ENCODE measurements at places on chromosomes 7 and 10.

GRCh38 chr10:77602913-77603533, 34.6 kb downstream of the KCNMA1 start:
- no peak for DNase-seq

GRCh38 chr7:105346593-105347322, 42.0 kb downstream of the SRPK2 start:
- DNase-seq, result no peak

GRCh38 chr10:70753841-70754621, 31.1 kb downstream of the TBATA start:
- DNase-seq, result peak; percentile 23

DNA sequence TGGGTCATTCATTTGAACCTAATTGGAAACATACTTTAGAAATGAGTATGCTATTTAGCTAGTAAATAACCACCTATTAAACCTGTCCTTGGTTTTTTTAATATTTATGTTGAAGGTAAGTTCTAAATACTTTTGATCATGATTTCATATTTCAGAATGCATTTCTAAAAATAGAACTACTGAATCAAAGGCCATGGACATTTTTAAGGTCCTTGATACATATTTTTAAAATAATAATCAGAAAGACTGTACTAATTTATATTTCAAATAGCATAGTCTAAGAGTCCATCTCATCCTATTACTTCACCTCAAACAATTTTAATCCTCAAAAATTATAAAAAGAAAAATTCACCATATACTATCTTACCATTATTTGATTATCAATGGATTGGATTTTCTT, 102.1 kb upstream of the AKR1E2 start:
- no peak for DNase-seq

DNA sequence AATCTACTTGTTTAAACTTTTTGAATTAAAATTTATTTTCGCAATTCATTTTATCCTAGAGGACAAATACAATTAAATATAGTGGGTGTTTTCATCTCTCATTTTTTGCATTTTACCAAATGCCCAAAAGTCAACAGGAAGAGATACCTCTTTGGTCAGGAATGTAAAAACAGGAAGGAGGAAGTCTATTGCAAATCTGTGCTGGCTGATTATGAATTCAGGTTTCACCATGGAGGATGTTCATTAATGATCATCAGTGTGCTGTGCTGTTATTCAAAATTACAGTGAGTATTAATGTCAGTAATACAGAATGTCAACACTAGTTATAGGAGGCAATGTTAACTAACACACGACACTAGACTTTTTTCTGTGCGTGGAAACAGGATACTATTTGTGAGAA, 24.7 kb downstream of the EXOC6 start:
- DNase-seq, result no peak

DNA sequence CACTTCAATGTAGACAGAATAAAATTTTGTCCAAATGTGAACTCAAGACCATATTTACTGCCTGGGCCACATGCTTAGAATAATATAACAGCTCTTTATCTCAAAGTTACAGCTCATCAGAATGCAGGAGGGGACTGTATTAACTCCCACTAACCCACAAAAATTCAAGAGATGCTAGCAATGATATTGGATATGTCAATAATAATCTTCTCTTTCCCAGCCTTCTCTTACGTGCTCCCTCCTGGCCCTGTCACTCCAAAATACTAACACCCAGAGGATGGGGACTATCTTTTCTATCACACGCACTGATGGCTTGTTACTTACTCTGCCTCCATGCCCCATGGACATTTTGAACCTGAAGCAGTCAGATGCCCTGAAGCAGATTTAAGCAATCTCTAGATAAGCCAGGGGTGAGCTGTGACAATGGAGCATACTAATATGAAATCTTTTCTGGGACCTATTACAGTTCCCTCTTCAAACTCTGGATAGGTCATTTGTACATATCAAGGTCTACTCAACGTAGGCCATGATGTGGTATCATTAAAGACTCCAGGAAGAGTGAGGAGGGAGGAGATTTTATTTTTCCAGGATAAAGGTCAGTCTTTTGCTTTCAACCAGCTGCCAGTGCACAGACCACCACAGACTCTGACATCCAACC, 803.0 kb downstream of the GRM8 start:
- no peak for DNase-seq

DNA sequence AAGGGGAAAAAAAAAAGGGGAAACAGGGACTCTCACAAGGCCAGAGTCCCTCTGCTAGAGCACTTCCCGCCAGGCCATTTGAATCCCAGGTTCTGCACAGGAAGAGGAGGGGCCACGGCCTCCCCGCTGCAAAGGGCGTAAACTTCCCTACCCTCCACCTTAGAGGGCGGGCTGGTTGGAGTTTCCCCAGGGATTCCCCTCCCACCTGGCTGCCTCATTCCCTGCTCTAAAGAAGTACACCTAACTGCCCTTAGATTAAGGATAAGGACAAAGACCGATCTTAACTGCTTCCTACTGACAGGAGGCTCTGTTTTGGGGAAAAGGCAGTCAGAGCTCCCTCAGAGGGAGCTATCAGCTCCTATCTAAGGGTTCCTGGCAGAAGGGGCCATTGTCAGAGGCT, 102.0 kb upstream of the ARMC3 start:
- DNase-seq, result no peak

GRCh38 chr10:33722067-33722466, 387.6 kb upstream of the NRP1 start:
- no peak for DNase-seq

DNA sequence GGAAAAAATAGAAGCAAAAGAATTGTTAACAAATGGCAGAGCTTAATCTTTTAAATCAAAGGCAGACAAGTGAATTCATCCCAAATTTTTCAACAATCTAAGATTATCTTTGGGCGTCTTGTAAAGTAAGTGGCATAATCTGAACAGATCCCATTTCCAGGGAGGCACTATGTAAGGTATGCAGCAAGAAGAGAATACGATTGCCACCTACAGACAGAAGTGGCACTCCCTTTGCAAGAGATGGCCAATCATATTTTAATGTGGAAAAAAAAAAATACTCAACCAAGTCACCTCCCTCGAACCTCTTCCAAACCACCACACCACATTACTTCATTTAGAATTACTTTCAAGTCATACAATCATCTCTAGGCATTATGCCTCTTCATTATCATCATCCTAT, 4.0 kb downstream of the GFRA1 start:
- no peak for DNase-seq

DNA sequence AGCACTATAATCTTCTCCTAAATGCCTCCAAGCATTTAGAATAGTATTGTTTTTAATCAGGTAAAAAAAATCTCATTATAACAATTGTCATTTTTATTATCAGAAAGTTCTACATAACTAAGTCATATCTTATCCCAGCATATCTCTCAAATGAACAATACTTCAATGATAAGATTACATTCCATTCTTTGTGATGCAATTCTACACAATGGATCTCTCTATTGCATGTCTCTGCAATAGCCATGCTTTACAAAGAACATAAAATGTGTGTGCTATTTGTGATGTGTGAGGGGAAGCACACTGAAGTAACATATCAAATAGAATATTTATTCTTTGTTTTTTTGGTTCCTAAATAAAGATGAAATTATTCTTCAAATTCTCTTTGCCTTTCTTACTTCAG, 195.7 kb downstream of the TSPAN12 start:
- no peak for DNase-seq

- DNase-seq, result no peak
Measured at GRCh38 chr10:130751106-130751840, 560.2 kb downstream of the TCERG1L start.

DNA sequence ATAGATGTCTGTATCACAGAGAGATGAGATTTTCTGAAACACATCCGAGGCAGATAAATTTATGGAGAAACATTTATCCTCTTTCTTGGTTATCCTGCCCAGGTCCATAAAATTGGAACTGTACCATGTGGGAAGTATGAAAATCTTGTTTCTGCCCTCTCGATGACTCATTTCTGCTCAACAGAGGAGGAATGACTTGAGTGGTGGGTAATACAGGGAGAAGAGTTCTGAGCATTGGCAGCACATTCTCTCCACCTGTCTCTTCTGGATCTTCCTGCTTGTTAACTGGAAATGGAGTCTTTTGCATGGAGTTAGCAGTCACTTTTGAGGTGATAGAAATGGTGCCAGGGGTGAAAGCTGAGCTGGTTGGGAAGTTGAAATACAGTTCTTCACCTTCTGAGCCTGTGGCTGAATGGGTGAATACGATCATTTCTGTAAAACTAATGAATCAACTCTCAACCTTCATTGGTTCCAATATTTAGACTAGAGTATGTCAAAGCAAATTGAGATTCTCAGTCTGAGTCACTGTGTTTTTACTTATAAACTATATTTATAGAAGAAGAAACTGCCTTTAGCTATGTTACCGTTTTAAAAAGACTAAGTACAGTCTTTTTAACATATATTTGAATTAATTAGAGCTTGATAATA, 945.5 kb downstream of the SORCS3 start:
- peak; percentile 5 for DNase-seq

GRCh38 chr10:94014304-94014703, 20.6 kb downstream of the PLCE1 start:
- DNase-seq, result no peak

- peak; percentile 40 for DNase-seq
Measured at GRCh38 chr10:5596611-5597341, 69.6 kb downstream of the ASB13 start.

DNA sequence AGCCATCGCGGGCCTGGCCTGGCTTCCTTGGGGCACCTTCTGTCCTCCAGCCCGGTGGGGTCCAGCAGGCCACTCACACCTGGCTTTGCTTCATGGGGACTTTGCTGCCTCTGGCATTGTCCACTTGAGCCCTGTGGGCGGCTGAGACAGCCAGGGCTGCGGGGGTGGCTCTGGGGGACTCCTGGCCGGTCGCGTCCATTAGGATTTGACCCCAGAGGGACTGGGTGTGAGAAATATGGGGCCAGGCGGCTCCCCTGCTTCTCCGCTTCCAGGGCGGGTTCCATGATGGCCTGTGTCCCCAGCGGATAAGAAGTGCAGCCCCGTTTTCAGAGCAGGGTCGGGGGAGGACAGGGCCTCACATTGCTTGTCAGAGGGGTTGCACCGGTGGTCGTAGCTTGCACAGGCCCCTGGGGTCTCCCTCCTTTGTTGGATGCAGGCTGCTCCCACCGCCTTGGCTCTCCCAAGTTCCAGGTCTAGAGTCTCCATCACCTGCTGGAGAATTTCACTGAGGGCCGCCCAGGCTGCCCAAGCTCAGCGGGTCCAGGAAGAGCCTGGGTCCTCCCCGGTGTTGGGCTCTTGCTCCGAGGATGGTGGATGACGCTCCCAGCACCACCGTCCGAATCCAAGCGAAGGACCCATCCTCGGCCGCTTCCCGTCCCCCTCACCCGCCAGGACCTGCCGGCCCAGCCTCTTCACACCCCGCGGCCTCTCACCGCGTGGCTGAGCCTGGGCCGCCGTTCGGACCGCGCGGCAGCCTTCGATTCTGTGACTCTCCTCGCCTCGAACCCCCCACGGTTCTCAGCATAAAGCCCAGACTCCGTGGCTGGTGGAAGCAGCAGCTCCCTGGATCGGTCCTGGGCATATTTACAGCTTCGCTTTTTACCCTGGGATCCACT, 140.1 kb downstream of the DYNC2I1 start:
- no peak for DNase-seq

- DNase-seq, result no peak
Measured at GRCh38 chr10:96211764-96212163, 59.6 kb downstream of the BLNK start.

DNA sequence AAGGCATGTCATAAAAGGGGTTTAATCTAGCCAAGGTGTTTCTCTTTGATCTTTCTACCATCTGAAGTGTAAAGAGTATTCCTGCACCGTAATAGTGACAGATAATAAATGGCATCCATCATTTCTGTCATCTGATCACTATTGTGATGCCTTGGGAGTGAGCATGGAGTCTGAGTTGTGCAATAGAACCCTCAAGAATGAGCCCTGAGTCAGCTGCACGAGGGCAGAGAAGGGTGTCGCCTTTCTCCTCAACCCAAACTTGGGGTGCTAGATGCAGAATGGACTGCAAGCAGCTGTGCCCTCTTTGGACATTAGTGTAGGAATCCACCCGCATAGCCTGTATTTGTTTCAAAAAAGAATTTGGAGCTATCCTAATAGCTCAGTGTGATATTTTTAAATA, 115.2 kb downstream of the ZNF37A start:
- DNase-seq, result no peak

- DNase-seq, result peak; percentile 77
Measured at GRCh38 chr7:41708581-41709358, 5.9 kb upstream of the INHBA start.

- DNase-seq, result no peak
Measured at GRCh38 chr7:711093-711921, 15.2 kb upstream of the DNAAF5 start.

- DNase-seq, result no peak
Measured at GRCh38 chr7:82164410-82164809, 279.2 kb downstream of the CACNA2D1 start.

GRCh38 chr7:7820409-7820808, 102.0 kb upstream of the RPA3 start:
- no peak for DNase-seq

DNA sequence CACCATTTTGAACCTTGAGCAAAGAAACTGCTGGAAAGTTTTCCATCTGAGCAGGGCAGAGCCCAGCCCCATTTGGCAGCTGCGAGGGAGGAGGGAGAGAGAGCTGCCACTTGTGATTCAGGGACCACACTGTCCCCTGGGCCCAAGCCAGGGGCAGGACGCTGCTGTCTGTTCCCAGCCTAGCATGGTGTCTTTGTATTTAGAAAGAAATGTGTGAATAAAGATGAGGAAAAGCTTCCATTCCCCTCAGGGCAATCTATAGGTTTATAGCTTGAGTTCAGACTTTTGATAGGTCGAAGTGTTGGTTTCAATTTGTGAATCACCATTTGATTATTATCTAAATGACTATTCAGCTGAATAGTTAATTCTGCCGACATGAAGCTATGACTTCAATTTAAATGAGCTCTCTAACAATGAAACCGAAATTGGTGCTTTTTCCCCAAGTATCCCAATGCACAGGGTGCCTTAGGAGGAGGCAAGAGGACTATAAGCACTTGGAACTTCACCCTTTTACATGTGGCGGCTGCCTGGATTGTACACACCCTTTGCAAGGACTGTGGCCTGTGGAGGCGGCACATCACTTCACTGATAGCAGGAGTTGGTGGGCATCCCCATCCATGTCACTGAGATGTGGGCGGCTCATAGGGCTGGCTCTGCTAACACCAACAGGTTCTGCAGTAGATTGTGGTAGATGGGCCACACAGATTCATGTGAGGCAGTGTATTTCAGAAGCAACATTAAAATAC, 223.5 kb downstream of the CCDC3 start:
- DNase-seq, result no peak

- DNase-seq, result peak; percentile 65
Measured at GRCh38 chr7:117127585-117128168, 174.4 kb downstream of the ST7 start.

GRCh38 chr10:75250934-75251333, 15.2 kb upstream of the COMTD1 start:
- DNase-seq, result no peak
